ENCODE measurements at places on chromosomes 3 and 15. TPM values are rescaled to one million over a fixed set of nuclear protein-coding genes. Genes with fewer than 3 reads are reported as not detected.

GABRG3 gene
- total RNA-seq = not detected

GRCh38 chr3:46860017-46860809 is 3.0 kb downstream of the MYL3 start:
- no peak for DNase-seq

DNA sequence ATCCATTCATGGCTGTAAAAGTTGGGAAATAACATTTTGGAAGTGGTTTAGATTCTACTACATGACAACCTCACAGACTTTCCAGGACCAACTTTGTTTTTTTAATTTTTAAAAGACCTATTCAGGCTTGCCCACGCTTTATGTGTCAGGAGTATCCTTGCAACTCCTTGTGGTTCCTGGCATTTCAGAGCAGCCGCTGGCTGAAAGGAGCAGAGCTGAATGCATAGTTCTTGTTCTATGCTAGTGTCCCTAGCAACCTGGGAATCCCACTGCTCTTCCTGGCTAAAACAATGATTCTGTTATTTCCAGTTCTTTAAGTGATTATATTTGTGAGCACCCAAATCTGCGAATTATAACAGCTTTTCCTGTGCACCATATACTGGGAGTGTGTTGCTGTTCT is 34.9 kb downstream of the CP start:
- no peak for DNase-seq

DNA sequence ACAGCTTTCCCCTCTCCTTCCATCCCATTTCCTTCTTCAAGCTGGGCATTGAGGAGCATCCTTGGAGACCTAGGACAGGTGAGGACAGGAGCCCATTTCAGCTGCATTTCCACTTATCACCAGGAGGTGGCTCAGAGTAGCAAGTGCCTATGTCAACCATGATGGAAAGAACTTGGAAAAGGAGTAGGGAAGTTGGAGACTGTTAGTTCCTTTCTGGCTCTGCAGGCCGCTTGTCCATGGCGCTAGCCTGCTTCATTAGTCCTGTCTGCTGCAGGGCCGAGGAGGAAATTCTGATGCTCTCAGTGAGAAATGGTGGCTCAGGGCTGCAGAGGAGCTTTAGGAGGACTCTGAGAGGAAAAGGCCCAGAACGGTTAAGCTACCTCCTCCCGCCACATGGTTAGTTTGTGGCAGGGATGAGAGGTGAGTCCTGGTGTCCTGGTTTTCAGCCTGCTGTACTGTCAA is 7.0 kb upstream of the CD276 start:
- peak; percentile 29 for DNase-seq

GRCh38 chr3:114687151-114687550 is 393.3 kb downstream of the TIGIT start:
- DNase-seq = no peak

MAP1A gene
- total RNA-seq = 1.4 TPM

GRCh38 chr3:16448639-16449070 is 64.8 kb downstream of the RFTN1 start:
- DNase-seq = no peak

DNA sequence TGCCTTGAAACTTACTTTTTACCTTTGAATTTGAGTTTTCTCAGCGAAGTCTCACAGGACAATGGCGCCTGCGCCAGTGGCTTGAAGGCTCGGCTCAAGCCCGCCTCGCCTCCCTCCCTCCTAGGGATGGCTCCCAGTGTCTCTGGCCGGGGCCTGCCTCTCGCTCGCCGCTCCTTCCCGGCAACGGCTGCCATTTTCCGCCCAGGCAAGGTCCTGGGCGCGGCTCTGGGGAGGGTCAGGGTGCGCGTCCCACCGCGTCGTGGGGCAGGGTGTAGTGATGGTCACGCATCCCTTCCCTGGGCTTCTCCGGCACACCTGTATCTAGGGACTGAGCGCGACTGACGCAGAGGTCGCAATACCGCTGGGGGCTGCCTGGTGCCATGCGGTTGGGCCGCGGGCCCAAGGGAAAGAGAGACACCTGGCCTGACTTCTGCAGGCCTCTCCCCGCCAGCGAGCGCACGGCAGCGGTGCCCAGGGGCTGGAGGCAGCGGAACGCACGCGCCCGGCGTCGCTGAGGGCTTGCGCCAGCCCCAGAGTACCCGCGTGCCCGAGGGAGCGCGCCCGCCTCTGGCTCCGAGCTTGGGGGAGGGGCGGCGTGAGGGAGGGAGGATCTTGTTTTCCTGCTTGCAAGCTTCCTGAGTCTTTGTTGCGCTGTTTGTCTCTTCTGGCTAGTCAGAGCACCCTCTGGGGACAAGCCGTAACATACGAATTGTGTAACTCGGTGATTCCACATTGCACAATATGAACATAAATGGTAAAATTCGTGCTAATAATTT is 20.7 kb upstream of the FEM1B start:
- no peak for DNase-seq

DNA sequence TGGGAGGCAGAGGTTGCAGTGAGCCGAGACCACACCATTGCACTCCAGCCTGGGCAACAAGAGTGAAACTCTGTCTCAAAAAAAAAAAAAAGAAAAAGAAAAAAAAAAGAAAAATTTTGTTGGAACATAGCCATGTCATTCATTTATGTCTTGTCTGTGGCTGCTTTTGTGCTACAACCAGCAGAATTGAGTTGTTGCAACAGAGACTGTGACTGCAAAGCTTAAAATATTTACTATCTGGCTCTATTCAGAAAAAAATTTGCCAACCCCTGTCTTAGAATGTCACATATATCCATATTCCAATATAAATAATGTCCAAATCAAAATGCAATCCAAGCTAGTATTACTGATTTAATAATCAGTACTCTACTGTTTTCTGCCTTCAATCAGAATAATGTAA is 25.1 kb downstream of the CD80 start:
- no peak for DNase-seq

DNA sequence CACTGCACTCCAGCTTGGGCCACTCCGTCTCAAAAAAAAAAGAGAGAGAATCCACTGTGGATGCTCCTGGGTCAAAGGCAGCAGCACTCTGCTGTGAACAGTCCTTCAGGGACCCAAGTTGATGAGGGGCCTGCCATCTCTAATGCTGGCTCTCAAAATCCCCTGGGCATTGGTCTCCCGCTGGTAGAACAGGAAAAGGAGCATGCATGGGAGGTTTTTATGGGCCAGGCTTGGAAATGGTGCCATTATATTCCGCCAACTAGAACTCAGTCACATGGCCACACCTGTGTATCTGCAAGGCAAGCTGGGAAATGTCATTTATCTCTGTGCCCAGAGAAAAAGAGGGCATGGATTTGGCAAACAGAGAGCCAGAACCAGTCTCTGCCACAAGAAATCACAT is 3.4 kb upstream of the DIS3L start:
- DNase-seq = no peak

DNA sequence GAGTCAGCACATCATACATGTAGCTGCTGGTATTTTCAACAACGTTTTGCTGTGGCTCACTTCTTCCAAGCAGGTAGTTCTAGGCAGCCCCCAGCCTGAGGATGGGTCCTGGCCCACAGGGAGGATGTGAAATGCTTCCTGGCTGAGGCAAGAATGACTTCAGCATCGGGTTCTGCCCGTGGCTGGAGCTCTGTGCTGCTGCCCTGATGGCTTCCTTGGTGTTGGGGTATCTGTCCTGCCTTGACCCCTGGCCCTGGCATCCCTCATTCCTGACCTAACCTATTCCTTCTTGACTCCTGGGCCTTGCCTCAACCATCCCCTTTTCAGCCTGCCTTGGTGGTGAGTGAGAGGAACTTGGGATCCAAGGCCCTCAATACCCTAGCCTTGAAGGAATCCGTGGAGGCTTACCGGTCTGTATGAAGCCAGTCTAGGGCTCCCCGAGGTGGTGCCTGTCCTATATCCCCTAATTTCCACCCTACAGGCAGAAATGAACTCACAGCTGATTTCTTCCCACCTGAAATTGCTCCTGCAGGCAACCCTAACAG is 300.6 kb downstream of the TLE3 start:
- no peak for DNase-seq

GRCh38 chr15:101506491-101506890 is 17.0 kb upstream of the PCSK6 start:
- DNase-seq = no peak

GRCh38 chr3:12508291-12508700 is 24.0 kb downstream of the TSEN2 start:
- peak; percentile 73 for DNase-seq

- DNase-seq = no peak
Observed at GRCh38 chr3:33798113-33798417, 365 bp upstream of the PDCD6IP start.

SIDT1 gene
- total RNA-seq = not detected

ERICH6 gene
- total RNA-seq = not detected

ANKRD34C gene
- not detected for total RNA-seq

DNA sequence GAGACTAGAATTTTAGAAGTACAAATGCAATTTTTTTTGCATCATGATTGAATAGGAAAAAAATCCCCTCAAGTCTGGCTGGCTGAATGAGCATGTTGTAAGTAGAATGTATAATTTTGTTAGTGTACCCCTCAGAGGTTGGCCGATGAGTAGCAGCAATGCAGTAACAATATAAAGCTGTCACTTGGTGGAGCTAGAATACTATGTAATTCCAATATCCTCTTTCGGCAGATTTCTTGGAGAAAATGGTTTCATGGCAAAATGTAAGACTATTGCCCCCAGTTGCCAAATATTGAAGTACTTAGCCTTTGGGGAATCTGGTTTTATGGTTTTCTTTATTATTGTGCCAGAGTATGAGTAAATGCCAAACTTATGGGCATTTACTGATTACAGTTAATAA is 39.8 kb upstream of the SGO1 start:
- peak; percentile 36 for DNase-seq

DNA sequence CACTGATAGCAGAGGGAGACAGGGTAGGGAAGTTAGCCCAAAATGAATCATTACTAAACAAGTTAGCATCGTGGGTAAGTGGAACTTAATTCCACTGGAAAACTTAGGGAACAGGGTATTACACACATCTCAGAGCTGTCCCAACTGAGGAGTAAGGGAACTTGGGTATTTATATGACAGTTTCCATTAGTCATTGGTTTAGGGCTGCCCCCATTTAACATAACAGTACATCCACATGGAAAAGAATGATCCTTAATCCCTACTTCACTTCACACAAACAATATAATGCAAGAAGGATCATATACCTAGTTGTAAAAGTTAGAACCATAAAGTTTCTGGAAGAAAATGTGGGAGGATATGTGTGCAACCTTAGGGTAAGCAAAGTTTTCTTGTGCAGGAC is 4.3 kb upstream of the REC114 start:
- no peak for DNase-seq

GRCh38 chr3:69328103-69328962 is 57.6 kb downstream of the FRMD4B start:
- no peak for DNase-seq

- no peak for DNase-seq
Observed at GRCh38 chr3:196144383-196145105, 62.7 kb upstream of the TFRC start.

DNA sequence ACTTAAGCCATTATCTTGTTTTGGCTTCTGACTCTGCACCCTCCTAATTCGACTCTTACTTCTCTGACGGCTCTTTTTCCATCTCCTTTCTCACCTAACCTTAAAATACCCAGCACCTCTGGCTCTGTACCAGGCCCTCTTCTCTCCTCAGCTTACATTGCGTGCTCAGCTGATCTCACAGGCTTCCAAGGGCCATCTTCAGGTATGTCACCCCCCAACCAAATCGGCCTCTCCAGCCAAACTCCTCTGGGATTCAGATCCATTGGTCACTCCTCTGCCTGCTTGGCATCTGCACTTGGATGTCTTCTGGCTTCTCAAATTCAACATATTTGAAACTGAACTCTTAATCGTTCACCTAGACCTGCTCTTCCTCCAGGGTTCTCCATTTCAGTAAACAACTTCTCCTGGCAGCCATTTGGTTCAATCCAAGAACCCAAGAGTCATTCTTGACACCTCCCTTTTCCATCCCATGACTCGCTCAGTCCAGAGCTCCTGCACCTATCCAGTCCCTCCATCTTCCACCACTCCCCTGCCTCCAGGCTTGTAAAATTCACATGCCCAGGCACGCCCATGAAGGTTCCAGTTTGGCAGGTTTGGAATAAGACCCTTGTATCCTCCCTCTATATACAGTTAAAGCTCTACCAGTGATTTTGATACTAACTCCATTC is 35.2 kb upstream of the SLC41A3 start:
- no peak for DNase-seq

- DNase-seq = no peak
Observed at GRCh38 chr3:31896648-31897433, 84.2 kb downstream of the OSBPL10 start.

DNA sequence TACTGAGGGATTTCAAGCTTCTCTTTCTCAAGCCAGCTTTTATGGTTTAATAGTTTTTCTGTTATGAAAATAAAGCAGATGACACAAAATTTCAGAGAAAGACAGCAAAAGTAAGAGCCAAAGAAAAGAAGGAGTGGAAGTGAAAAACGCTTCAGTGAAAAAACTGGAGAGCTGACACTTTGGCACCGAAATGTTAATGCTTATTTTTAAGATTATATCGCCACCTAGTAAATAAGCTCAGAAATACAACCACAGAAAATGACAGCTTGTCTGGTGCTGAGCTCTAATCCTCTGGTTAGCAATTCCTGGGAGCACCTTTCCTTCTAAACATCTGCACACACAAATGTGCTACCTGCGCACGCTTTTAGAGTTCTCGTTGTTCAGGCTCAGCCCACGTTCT is 101.6 kb downstream of the ZPLD1 start:
- peak; percentile 5 for DNase-seq

DNA sequence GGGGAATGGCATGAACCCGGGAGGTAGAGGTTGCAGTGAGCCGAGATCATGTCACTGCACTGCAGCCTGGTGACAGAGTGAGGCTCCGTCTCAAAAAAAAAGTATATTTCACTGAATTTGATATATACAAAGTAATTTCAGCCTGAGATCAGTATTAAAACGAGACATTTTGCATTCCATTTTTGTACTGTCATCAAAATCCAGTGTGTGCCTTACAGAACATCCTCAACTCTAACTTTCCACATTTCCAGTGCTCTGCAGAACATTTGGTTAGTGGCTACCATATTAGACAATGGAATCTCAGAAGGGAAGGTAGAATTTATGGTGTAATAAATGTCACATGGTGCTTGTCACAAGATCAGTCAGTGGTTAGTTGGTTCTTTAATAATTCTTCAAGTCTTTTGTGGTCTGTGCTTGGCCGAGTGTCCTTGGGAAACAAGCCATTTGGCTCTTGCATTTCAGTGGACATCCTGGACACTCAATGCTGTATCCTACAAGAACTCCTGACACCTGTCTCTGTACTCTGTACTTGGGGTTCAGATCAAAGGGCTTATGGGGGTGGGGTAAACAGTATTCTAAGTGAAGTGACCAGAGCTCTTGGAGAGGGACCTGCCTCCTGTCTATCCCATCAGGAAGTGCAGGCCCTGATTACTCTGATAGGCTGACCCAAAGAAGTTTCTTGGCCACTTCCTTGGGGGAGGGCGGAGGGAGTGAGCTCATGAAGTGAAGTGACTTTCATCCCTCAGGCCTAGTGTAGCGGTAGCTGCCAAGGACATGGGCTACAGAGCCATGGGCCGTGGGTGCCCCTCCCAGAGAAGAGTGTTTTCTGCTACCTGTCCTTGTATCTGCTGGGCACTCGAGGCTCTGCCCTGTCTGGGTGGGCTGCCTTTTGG is 3.7 kb downstream of the ACVR2B start:
- DNase-seq = no peak

DNA sequence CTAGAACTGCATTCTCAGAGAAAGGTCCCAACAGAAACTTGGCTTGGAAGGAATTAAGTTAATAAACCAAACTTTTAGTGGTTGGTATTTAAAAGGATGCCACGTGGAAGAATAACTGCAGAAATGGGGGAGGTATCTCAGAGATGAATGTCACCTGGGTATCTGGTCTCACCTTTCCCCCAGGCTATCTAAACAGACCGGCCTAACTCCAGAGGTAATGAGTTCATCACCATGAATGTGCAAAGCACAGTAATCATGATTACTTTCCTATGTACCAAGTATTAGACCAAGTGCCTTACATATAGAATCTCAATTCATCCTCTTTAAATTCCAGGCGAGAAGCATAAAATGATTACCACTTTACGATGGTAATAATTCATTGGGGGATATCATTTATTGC is 80.8 kb downstream of the FBN1 start:
- no peak for DNase-seq
